GM12891 (cell line): ENCODE measurements at places on chromosomes 12 and 14.

- no peak for DNase-seq
Observed at GRCh38 chr12:15597125-15597830, 191.9 kb downstream of the EPS8 start.

GRCh38 chr12:11807458-11807857, 158.0 kb downstream of the ETV6 start:
- DNase-seq = no peak

DNA sequence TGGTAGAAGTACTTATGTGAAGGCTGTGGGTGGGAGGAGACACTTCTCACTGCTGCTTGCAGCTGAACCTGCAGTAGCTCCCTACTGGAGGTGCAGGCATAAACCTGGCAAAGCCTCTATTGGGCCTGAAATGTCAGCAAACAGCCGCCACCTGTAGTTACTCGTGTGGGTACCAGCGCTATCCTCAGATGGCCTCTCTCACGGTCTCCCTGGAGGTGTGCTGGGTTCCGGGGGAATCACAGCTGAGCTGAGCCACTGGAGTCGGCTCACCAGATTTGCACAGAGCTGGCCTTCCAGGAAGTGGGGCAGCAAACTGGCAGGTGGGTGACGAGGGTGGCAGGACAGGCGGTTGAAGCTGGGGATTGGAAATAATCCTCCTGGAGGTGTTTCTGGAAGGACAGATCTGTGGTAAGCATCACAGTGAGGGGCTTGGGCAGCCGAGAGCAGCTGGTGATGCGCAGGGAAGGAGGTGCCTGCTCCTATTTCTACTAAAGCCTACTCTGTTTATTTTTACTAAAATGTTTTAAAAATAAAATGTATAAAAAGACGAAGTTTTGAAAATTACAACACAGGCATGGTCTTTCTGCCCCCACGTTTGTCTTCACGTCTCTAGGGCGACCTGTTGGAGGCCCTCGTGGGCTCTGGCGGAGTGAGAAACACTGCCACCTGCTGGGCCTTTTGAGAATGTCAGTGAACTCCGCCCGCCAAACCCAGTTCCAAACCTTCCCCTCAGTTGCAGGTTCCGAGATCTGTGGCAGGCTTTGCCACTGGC, 67.8 kb upstream of the PLEKHG3 start:
- DNase-seq = peak; percentile 69

- DNase-seq = no peak
Observed at GRCh38 chr12:92032101-92032500, 113.5 kb downstream of the BTG1 start.

DNA sequence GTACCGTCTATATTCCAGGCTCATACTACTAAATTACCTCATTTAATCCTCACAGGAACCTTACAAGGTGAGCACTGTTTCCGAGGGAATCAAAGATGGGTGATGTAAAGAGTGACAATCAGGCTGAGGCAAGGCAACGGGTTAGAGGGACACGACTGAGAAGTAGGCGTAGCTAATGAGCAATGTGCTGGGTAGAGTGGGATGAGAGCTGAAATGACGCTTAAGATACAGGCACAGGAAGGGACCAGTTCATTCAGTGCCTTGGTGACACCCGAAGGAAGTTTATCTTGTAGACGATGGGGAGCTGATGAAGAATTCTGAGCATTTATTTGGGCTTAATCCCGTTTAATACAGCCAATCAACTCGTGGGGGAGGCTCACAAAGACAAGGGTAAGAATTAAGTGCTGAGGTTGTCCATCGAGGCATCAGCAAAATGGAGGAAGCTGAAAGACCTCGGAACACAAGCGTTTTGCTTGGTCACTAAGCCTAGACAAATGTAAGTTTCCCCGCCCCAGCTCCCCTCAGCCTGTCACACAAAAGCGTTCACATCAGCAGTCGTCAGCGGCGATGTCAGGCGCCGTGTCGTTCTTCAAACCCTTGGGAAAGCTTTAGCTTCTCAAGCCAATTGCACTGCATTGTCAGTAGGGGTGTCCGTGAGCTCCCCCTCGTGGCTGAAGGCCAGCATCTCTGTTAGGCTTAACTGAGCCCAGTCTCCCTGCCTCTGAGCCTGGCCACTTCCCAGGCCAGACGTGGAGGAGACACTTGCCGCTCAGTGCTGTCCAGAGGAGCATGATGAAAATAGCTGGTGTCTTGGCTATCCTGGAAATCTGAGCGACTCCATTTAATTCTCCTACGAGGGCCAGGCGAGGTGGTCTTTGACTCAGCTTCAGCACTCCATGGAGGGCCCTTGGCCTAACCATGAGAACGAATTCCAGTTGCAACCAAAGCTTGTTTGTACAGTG, 288.5 kb upstream of the G2E3 start:
- peak; percentile 24 for DNase-seq

DNA sequence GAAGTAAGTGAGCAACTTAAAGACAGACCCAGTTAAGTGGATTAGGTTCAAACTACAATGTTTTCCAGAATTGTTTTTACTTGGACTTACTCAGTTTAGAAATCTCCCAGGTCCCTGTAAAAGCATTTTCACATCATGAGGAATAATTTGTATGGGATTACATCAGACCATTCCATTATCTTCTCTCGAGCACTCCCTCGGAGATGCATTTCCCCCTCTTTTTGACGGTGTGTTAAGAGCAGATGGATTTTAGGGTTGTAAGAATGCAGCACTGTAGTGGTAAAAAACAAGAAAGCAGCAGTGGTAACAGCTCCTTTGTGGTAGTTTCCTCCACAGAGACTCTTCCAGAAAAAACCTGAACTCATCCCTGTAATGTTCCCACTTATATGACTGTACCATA, 488.4 kb downstream of the BCAT1 start:
- no peak for DNase-seq

GRCh38 chr12:13798162-13798561, 183.2 kb downstream of the GRIN2B start:
- no peak for DNase-seq

- no peak for DNase-seq
Observed at GRCh38 chr14:38704220-38704619, 398.8 kb downstream of the SEC23A start.

GRCh38 chr14:77212943-77213678, 31.5 kb downstream of the TMEM63C start:
- DNase-seq = peak; percentile 60

DNA sequence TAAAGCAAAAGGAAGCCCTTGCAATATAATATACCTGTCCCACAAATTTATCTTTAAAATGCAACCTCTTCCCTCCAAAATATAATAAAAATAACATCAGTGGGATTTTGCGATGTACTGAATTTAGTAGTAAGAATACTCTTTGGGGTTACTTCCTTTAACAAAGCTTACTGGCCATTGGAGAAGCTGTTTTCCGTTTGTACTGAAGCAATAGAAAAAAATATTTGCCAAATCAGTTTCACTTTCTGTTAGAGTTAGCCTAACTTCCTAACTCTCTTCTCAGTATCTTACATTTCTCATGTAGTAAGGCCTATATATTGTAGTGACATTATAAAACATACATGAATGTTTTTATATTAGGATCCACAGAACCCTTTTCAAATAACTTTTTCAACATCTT, 3.7 kb downstream of the MAX start:
- no peak for DNase-seq

DNA sequence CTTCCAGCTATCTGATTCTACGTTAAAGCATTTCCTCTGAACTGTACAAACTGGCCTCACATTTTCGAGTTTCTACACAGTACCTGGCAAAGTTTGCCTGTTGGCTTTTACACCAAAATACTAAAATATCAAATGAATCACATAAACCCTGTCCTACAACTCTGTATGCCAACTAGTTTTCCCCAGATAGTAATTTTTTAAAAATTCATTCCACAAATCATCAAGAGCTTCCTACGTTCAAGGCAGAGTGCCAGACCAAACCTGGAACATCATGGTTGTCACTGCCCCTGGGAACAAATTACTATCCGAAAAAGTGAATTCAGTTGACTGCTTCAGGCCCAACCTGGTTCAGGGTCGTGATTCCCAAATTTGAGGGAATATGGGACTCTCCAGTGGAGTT, 2.1 kb downstream of the TMEM30B start:
- no peak for DNase-seq

DNA sequence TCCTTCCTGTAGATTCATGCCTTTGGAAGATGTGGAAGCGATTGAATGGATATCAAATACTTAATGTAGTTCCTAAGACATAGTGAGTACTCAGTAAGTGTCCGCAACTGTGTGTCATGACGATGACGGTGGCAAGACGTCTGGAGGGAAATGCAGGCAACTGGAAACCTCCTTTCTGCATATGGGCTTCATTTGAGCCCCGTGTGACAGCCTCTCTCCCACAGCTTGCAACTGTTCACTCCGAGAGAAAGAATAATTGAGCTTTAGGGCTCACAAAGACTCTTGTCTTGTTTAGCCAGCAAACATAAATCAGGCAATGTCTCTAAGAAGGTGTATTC, 6.9 kb downstream of the CFAP251 start:
- no peak for DNase-seq

DNA sequence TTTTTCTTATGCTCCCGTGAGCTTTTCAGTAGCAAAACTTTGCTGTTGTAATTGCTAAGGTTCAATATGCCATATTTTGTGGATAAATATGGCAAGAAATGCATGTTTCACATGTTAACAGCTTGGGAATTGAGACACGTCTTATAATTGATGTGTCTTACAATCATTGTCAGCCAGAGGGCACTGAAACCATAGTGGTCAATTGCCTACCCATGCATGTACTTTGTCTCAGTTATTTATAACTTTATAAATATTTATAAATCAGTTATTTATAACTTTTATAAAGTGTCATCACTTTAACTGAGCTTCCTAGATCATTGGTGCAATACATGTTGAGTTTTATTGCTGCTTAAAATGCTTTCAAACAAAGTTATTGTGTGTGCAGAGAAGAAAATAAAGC, 82.0 kb downstream of the CATSPERB start:
- peak; percentile 15 for DNase-seq

GRCh38 chr12:52643233-52644077, 8.6 kb downstream of the KRT2 start:
- DNase-seq = no peak

- no peak for DNase-seq
Observed at GRCh38 chr14:54698966-54699530, 132.1 kb downstream of the SAMD4A start.

DNA sequence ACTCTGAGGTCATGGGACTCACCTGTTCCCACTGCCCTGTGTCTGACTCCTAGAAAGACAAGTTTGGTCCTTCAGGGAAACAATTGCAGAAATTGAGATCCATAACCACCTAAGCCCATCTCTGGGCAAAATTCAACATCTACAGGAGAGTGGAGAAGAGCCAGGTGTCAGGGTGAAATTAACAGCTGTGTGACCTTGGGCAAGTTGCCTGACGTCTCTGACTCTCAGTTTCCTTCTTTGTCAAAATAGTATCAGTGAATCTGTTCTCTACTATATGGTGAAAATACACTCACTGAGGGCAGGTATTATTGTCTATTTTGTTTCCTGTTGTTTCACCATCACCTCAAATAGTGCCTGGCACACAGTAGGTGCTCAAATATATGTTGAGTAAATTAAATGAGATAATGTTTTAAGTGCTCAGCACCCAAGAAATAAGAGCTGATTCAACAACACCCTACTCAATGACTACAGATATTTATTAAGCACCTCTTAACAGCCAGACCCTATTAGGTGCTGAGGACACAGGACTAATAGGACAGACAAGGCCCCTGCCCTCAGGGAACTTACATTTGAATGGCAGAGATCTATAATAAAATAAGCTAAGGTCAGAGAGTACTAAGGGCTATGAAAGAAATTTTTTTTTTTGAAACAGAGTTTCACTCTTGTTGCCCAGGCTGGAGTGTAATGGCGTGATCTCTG, 14.2 kb upstream of the IFT81 start:
- DNase-seq = no peak

GRCh38 chr14:59483363-59483762, 845 bp downstream of the L3HYPDH start:
- DNase-seq = no peak

DNA sequence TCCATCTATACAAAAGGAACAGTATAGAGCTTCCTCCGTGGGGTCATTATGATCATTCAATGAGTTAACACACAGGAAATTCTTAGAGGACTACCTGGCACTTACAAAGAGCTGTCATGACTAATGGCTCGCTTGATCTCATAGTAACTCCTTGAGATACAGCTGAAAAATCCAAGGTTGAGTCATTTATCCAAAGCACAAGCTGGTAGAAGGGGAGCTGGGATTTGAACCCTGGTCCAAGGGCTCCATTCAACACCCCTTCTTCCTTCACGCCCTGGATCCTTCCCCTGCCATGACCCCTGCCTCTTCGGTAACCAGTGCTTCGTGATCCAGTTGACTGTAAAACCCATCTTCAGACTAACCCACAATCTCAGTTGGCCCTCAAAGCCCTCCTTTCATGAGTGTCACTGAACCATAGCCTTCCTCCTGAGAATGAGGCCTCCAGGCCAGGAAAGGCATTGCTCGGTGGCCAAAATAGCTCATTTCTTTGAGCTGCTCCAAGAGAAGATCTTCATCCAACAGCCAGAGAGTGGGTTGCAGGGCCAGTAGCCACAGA, 7.8 kb downstream of the ZFP36L1 start:
- DNase-seq = no peak

DNA sequence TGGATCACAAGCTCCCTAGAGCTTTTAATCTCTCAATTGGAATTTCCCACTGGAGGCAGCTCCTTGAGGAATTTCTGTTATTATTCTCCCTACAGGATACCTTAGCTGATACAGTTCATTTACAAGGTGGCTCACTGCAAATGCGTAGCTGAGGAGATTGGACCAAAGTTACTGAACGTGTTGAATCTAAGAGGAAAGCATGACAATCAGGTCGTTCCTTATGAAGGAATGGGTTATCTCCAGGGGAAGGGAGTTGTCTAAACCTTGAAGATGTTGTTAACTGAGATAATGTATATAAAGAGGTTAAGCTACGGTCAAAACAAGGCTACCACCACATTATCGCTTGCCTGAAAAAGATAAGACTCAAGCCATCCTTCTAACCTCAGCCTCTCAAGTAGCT, 105.8 kb upstream of the TBX3 start:
- DNase-seq = no peak

GRCh38 chr12:92304371-92305055, 158.9 kb upstream of the BTG1 start:
- DNase-seq = no peak

DNA sequence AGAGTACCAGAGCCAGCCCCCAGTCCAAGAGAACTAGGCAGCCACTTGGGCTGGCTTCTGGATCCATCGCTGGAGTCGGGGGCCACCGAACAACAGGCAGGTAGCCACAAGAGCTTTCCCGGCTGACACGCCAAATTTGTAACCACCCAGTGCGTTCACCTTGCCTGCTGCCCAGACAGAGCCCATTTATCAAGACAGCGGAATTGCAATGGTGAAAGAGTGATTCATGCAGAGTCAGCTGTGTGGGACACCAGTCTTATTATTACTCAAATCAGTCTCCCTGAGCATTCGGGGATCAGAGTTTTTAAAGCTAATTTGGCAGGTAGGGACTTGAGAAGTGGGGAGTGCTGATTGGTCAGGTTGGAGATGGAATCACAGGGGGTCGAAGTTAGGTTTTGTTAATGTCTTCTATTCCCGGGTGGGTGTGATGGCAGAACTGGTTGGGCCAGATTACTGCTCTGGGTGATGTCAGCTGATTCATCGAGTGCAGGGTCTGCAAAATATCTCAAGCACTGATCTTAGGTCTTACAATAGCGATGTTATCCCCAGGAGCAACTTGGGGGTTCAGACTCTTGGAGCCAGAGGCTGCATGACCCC, 64.3 kb downstream of the PDE6H start:
- no peak for DNase-seq
